Activated T-cell treated with anti-CD3 and anti-CD28 coated beads for 48 hours (primary cell): ENCODE measurements at places on chromosomes 11 and 22.

DNA sequence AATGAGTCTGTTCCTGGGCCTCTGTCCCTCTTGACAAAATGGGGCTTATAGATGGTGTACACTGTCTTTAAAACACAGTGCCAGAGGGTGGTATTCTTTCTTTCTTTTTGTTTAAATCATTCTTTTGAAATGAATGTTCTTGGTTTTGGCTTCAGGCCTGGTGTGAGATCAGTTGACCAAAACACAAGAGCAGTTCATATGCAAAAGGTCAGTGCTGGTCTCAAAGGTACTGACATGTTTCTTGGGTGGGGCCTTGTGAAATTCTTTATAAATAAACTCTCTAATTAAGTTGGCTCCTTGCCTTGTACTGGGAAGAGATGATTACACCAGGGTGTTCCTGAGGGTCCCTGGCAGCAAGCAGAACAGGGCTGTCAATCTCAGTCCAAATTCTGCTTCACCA lies 110.0 kb downstream of the FBXO7 start:
- DNase-seq, result no peak

DNA sequence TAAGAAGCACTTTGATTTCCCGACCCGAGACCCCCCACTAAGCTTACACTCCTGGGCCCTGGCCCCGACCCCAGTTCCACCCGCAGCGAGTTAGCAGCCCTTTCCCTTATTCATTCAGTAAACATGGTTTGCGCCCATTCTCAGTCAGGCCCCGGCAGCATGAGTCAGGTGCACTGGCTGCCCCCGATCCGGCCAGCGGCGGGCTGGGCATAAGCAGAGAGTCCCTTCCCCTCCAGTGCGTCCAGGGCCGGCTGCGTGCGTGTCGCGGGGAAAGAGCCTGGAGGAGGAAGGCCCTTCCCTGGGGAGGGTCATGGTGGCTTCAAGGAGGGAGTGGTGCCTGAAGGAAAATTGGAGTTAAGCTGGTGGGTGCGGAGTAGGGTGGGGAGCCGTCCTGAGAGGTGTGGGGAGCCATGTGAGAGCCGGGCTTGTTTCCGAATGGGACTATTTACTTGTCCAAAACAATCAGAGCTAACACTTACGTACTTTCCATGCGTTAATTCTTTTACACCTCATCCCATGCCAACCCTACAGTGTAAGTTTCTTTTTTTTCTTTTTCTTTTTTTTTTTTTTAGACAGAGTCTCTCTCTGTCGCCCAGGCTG lies 657 bp downstream of the IGHMBP2 start:
- DNase-seq, result peak; percentile 12

- no peak for DNase-seq
These were observed 19.4 kb upstream of the P2RY2 start for GRCh38 chr11:73198677-73199076.

- no peak for DNase-seq
These were observed 1.7 kb downstream of the BAIAP2L2 start for GRCh38 chr22:38108561-38109319.

DNA sequence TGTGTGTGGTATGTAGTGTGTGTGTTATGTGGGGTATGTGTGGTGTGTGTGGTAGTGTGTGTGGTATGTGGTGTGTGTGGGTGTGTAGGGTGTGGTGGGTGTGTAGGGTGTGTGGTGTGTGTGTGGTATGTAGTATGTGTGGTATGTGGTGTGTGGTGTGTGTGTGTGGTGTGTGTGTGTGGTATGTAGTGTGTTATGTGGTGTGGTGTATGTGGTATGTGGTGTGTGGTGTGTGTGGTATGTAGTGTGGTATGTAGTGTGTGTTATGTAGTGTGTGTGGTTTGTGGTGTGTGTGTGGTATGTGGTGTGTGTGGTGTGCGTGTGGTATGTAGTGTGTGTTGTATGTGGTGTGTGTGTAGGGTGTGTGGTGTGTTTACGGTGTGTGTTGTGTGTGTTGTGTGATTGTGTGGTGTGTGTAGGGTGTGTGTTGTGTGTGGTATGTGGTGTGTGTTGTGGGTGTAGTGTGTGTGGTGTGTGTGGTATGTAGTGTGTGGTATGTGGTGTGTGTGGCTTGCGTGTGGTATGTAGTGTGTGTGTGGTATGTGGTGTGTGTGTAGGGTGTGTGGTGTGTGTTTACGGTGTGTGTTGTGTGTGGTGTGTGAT lies 4.2 kb upstream of the PPP6R2 start:
- DNase-seq, result no peak

DNA sequence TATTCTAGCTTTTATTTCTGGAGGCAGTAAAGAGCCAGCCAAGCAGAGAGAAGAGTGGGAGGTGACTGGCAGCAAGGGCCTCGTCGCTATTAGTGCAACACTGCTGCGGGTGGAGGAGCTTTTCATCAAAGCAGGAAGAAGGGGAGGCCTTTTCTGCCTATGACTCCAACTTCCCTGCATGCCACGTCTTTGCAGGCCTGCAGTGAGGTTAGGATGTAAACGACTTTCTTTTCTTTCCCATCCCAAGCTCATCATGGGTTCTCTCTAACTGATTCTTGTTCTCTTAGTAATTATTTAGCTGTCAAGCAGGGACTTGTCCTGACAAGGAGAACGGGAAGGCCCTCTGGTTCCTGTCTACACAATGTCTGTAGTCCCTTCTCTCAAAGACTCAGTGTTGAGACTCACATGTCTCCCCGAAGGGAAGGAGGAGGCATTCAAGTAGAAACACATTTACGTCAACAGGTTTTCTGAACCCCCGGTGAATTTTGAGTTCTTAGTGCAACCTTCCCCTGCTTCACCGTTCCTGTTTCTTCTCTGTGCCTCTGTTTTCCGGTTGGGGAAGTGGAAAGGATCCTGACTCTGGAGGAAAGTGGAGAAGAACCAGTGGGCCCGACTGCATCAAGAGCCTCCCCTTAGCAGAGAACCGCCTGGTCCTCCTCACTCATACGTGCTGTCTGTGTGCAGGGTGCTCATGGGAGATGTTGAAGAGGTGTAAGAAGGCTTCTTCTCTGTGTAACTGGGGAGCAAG lies 56.9 kb downstream of the PACS1 start:
- DNase-seq, result peak; percentile 43

GRCh38 chr11:65928667-65929066 lies 9.4 kb downstream of the DRAP1 start:
- no peak for DNase-seq

DNA sequence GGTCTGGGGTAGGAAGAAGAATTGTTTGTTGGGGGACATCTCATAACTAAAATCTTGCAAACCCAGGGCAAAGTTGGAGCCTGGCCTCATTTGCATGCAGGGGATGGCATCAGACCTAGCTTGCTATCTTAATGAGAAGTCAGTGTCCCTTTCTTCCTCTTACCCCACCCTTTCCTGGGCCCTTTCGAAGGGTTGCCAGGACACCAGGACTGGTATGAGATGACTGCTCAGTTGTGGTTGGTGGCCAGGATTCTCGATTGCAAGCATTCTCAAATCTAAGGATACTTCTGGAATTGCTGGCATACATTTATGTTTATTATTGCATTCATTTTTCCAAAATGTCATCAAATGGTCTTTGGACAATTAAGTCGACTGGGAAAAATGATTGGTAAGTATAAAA lies 131.0 kb downstream of the SLC1A2 start:
- no peak for DNase-seq

DNA sequence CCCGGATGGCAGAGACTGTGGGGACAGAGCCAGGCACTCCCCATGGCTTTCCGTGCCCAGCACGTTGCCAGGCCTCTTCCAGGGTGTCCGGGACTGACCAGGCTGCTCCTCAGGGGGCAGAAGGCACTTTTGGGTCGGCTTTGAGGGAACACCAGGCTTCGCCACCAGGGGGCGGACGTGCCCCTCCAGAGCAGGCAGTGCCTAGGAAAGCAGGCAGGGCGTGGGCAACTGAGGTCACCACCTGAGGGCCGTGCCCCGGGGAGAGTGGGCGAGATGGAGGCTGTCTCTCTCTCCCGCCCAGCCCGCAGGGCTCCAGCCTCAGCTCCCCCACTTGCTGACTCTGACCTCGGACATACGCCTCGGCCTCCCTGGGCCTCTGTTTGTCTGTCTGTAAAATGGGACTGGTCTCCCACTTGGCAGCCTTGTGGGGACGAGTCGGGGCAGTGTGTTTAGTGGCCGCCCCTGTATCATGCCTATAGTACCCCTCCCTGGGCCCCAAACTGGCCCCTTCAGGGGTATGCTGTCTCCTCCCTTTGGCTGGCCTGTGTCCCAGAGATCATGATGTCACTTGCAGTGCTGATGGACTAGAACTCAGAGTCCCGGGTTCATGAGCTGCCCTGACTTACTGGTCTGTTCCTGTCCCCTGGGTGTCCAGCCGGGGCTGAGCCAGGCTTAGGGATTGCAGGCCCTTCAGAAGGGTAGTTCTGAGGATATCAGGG lies 4.4 kb upstream of the PRR5 start:
- DNase-seq, result peak; percentile 81

DNA sequence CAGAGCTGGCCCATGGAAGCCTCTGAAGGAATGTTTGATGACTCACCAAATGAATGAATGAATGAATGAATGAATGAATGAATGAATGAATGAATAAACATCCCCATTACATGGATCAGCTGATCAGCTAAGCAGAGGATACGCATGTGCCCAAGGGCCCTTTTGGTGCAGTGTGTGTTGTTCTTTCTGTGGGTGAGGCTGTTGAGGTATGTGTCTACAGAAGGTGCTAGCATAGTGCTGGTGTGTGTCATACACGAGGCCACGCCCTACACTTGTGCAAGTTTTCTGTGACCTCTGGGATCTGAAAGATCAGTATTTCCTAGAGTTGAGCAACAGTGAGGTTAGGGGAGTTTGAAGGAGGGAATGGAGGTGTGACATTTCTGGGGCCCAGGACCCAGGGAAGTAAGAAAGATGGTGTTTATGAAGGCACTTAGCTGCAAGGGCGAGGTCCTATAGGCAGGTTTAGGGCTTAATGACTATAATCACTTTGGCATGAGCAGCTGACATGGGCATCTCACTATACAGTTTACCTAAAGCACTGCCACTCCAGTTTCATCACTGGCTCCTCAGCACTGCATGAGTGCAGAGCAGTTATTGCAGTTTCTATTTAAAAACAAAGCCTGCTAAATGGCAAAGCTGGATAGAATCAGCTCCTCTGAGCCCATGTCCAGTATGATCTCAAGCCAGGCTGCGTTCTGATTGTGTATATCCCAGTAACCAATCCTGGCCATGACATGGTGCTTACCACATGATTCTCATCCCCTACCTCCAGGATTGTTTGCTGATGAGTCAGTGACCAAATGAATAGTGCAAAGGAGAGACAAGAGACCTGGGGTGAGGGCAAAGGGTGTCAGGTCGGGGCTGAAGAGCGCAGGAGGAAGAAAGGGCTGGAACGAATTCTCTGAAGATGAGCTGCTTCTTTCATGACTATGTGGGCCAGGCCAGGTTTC lies 36.4 kb upstream of the E2F8 start:
- no peak for DNase-seq

- DNase-seq, result no peak
These were observed 158.2 kb upstream of the E2F8 start for GRCh38 chr11:19398772-19399527.
